HAP-1 (cell line): ENCODE measurements at places on chromosomes 5 and 9.

DNA sequence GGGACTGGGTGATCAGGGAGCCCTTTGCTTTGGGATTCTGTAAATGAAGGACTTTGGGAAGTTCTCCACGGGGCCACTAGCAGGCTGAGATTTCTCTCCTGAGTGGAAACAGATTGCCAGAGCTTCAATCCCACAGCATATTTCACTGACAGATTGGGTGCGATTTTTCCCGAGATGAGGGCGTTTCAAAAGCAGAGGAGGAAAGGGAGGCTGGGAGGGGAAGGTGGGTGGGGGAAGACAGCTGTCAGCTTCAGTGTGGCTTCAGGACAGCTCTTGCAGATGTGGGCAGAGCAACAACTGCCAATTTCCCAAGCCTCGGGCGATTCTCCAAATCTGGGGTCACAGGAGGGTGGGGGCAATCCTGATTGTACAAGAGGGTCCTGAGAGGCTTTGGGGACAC, 258.5 kb upstream of the ADRA1B start:
- no peak for DNase-seq

- DNase-seq = no peak
Measured at GRCh38 chr9:31520301-31521085, 864.0 kb upstream of the ACO1 start.

DNA sequence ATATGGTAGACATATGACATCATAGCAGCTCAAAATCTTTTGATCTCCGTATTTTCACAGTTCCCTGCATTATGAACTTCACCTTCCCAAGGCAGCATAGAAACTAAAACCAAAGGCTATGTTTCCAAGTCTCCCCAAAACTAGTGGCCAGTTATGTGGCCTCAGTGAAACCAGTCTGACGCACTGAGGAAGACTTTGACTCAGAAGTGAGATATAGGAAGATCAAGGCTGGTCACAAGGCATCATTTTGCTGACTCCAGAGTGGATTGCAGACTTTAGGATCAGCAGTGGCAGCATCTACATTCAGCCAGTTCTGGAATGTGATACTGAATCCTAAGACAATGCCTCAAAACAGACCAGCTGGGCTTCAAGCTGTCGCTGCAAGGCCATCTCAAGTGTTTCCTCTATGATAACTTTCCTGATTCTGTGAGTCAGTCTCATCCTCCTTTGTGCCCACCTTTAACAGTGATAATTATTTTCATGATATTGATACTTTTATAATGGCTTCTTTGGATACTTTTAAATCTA, 34.4 kb upstream of the ELL2 start:
- no peak for DNase-seq

DNA sequence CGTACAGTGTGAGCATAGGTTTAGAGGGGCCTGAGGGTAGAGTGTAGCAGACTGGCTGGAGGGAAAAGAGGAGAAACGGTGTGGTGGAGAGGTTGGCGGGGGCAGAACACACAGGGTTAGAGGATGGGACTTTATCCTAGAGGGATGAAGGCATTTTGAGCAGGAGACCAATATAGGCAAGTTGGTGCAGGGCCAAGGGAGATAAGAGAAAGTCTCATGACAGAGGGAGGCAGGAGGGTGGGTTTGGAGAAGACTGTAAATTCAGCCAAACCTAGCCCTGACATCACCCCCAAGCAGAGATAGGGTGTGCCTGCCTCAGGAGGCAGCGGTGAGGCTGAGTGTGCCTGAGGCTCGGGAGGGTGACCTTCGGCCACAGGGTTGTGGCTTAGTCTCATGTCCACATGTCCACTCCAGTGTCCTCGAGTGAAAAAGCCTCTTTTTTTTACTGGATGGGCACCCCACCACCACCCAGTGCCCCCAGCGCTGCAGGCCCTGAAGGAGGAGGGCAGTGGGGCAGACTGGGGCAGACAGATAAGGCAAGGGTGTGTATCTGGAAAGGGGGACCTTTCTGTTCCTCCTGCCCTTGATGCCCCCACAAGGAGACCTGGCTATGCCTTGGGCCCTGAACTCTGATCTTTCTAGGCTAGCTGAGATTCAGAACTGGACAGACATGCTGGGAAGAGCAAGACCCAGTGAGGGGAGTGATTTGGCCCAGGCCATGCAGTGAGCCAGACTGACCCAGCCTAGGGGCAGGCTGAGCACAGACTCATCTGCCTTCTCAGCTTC, 108.7 kb downstream of the RGS3 start:
- DNase-seq = no peak

GRCh38 chr5:169602535-169602934, 19.0 kb downstream of the SPDL1 start:
- no peak for DNase-seq

DNA sequence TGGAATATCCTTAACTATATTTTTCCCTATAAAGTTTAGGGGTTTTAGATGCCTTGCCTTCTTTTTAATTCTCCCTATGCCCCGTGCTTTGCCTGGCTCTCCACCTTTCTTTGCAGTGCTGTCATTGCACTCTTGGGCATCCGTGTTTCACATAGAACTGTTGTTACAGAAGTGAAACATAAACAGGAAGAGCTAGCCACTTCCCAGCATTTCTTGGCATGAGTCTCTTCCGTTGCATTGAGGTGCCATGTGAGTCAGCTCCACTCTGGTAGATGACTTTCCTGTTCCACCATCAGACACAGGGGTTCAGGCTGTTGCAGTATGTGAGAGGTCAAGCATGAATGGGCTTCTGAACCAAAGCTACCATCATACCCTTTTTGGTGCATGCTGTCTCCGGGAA, 73.4 kb downstream of the ANGPTL2 start:
- no peak for DNase-seq

DNA sequence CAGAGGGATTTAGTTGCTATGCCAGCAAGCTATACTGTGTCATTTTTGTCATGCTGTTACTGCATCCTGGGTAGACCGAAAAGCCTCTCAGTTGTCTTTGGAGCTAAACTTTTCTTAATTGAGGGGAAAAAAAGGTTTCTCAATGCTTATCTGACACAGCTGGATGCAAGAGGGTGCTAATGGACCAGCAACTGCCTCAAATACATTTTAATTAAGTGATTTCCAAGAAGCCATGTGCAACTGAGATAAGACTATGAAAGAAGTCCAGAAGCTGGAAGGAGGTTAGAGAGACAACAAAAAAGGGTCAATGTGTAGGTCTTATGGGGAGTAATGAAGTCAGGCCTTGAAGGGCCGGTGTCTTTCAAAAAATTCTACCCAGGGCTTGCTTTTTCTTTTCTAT, 465.7 kb upstream of the DMAC1 start:
- no peak for DNase-seq

DNA sequence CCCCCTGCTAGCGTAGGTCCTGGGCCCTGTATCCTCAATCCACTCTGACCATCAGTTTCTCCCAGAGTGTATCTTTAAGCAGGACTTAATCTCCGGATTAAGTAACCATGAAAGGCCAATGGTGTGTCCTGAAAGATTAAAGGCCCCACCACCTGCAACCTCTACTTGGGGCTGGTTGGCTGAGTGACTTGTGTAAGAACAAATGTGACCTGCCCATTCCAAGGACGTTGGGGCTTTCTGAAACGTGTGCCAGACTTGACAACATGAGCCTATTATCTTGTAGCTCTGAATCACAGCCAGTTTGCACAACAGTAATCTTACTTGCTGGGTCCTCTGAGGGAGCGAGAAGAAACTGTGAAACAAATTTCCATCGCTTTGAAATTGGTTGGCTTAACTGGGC, 3.1 kb upstream of the PRELID2 start:
- no peak for DNase-seq

DNA sequence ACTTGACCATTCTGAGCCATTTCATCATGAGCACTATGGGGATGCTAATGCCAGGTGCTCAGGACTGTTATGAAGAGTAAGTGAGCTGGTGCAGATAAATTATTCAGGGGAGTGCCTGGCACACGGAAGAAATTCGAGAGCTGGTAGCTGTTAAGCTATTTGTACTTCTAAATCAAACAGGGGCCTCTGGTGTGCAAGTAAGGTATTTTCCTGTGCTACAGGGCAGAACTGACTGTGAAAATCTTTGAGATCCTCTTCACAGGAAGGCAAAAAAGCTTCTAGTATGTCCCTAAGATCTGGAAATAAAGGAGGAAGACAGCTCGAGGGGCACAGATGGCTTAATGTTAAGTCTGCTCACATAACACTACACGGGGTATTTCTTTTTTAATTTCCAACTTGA, 106.3 kb upstream of the SPOCK1 start:
- no peak for DNase-seq

GRCh38 chr5:160543395-160543794, 121.7 kb downstream of the PTTG1 start:
- no peak for DNase-seq

DNA sequence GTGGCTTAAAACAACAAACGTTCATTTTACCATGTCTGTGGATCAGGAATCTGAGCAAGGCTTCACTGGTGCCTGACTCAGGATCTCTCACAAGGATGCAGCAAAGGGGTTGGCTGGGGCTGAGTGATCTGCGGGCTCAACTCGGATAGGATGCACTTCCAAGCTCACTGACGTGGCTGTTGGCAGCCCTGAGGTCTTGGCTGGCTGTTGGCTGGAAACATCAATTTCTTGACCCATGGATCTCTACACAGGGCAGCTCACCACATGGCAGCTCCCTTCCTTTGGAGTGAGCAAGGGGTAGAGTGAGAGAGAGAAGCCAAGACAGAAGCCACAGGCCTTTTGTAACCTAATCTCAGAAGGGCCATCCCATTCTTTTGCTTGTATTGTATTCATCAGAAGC, 202.1 kb downstream of the NXNL2 start:
- no peak for DNase-seq

DNA sequence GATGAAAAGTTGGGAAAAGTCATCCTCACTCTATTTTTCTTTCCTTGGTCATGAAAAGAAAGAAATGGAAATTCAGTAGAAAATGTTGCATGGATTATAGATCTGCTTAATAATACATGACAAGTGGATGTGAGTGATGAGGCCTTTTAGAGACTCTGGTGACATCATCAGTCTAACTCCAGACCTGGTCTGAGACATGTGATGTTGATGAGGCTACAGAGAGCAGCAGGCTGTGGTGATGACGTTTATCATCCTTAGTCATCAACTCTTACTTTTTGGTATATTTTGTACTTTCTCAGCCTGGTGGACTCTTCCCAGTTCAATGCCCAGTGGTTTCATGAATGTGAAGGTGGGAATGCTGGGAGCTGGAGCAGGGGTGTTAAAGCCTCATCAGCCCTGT, 116.4 kb downstream of the TTLL11 start:
- no peak for DNase-seq

DNA sequence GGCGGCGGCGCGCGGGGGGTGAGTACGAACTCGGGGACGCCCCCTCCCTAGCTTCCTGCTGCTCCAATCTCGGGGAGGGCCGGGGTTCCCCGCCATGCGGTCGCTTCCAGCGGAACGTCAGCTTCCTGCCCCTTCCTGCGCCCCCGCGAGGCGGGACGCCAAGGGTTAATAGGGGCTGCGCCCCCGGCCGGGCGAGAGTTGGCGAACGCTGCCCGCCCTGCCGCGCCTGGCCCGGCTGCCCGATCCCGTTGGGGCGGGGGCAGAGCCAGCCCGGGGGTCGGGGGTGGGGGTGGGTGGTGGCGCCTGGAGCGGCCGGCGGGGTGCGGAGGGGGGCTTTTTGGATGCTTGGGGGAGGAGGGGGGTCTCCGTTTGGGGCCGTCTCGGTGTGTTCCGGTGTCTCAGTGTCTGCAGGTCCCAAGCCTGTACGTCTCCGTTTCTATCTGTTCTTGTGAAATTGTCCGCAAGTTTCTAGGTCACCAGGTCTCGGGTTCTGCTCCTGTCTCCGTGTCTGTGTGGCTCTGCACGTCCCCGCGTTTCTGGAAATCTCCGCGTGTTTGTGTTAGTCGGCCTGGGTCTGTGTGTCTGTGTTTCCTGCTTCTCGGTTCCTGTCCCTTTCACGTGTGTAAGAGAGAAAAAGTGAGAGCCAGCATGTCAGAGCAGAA, 789 bp downstream of the COL27A1 start:
- DNase-seq = no peak

DNA sequence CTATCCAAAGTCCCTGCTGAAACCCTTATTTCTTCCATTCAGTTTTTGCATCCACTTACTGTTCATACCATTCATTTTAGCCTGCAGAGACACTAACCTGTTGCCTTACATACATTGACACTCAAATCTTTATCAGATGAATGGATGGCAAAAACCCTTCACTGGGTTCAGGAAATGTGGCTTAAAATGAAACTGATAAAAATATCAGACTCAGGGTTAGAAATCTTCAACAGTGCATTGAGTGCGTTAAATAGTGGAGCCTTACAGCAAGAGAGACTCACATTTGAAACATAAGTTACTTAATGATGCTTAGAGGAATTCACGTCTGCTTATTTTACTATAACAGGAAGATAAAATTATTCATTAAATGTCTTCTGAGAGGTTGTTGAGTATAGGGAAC, 28.0 kb upstream of the BNC2 start:
- no peak for DNase-seq

- DNase-seq = peak; percentile 75
Measured at GRCh38 chr5:149320791-149321330, 24.4 kb upstream of the GRPEL2 start.

GRCh38 chr9:27600256-27600655, 27.0 kb upstream of the C9orf72 start:
- DNase-seq = no peak

- DNase-seq = no peak
Measured at GRCh38 chr5:120088836-120089235, 375.3 kb upstream of the PRR16 start.

DNA sequence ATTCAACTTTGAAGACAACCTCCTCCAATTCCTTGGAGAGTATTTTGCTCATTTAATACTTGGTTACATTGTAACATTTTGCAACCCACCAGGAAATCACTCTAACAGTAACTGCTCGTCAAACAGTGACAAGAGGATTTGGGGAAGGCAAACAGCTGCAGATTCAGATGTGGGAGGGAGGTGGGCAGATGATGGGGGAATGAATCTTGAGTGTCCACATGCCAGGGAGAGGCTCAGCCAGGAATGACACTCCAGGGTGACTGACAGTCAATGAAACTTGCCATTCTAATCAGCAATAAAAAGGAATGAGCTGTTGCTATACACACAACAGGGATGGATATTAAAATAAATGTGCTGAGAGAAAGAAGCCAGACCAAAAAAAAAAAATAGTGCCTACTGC, 97.7 kb upstream of the ANKRD55 start:
- no peak for DNase-seq

DNA sequence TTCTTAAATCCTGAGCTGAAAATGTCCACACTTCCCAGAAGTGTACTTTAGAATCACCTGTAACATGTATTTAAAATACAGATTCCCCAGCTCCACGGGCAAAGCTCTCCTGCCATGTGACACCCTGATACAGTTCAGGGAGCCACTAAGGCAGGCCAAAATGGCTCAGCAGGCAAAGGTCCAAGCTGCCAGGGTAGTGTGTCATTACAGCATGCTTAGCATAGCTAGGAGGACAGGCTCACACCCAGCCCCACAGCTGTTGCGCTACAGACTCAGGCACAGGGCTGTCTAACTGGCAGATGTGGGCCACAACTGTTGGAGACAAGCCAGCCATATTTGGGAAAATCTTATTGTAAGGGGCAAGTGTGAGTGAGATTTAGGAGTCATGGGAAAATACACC, 73.0 kb downstream of the C9orf85 start:
- no peak for DNase-seq
